ENCODE measurements at places on chromosomes 2 and 18.
A peak's percentile ranks its signal among the peaks of the same experiment; 100 is the strongest.

DNA sequence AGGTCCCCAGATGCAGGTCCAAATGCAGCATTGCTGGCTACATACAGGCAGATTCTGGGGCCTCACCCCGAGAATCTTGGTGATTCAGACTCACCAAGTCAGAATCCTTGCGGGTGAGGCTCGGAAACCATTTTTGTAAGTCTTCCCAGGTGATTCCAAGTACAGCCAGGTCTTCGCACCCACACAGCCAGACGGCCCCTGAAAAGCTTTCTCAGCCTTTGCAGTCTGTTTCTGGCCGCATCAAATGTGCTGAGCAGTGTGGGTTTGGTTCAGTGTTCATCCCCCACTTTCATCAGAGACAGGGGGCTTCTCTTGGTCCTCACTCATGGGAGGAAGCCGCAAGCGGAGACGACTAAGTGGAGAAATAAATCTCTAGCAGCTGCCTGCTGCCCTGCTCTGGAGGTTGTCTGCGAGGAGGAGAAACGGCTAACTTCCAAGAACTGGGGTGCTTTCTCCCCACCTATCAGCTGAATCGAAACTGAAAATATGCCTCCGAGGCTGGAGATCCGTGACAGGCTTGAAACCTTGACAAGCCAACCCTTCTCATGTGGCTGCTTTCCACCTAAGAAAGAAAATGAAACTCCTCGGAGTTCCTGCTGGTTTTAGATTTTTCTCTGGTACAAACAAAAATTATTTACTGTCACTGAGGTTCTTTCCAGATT lies 8.9 kb upstream of the TMEM185B start:
- DNase-seq: no peak

- DNase-seq: no peak
Observed at GRCh38 chr18:49922228-49922627, 108.9 kb upstream of the ACAA2 start.

- DNase-seq: no peak
Observed at GRCh38 chr2:158202161-158202815, 100.6 kb downstream of the UPP2 start.

GRCh38 chr2:23627236-23628009 lies 242.4 kb downstream of the KLHL29 start:
- no peak for DNase-seq

DNA sequence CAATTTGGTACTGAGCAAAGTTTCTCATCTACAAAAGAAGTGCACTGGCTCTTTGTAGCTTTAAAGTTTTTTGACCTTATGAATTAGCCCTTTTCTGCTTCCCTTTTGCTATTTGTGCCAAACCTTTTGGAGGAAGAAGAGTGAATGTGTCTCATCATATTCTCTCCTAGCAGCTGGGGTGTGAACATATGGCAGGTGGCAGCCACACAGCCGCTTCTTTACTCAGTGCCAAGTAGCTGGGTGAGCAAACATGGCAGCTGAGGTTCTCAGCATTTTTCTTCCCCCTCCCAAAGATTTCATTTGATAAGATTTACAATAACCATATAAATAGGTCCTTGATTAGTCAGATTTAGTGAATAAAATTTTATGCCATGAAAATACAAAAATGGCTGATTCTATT lies 46.7 kb upstream of the STK17B start:
- no peak for DNase-seq

- no peak for DNase-seq
Observed at GRCh38 chr2:141941210-141941714, 189.6 kb downstream of the LRP1B start.

- DNase-seq: no peak
Observed at GRCh38 chr2:42558827-42559226, 9.6 kb upstream of the MTA3 start.

DNA sequence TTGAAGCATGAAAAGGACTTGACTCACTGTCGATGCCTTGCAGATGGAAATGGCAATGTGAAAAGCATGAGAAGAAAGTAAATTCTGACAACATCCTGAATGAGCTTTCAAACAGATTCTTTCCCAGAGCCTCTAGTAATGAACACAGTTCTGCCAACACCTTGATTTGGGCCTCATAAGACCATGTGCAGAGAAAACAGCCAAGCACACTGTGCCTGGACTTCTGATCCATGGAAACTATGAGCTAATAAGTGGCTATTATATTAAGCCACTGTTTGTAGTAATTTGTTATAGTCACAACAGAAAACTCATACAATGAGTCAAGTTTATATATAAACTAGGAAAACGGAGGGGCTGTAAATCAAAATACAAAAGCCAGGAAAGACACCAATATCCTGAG lies 477.3 kb downstream of the MBD2 start:
- DNase-seq: no peak

DNA sequence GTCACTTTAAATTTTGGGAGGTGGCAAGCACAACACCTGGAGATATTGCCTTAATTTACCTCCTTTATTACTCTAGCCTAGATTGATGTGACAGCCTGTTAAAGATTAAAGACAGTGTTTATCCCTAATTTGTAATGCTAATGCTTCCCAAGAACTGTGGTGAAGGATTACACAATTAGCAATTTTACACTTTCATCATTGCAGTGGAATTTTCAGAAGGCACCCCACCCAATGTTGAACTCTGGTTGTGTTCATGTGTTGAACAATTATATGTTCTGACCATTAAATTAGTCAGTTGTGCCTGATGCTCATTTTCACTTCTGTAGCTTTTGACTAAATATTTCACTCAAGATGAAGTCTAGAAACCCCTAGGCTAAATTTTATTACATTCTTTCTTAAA lies 317.1 kb upstream of the CWC22 start:
- no peak for DNase-seq

- no peak for DNase-seq
Observed at GRCh38 chr18:74944676-74945075, 264.3 kb downstream of the PTGR3 start.

- no peak for DNase-seq
Observed at GRCh38 chr18:63292831-63293683, 26.5 kb downstream of the BCL2 start.

DNA sequence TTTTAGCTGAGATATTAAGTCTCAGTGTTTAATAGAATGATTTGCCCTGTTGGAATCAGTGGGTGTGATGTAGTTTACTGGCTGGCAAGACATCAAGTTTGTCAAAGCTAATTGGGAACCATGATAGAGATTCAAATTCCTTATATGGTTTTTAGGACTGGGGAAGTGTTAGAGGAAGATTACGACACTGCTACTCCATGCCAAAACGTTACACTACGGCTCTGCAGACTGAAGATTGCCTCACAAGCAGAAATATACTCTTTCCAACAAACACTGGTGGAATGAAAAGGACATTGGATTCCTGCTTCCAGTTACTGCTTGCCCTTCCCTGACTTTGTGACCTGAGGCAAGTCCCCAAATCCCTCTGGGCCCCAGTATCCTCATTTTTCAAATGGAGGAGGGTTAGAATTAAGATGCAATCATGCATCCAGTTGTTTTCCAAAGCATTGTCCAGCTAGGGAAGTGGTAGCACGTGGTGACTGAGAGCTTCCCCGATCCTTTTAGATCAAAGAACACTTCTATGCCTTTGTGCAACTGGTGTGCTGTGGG lies 147.6 kb downstream of the CDC42EP3 start:
- DNase-seq: no peak

- no peak for DNase-seq
Observed at GRCh38 chr2:72919414-72920317, 2.3 kb downstream of the EMX1 start.

- DNase-seq: no peak
Observed at GRCh38 chr2:241775223-241776177, 1.1 kb upstream of the GAL3ST2 start.

GRCh38 chr2:215612786-215613185 lies 176.9 kb upstream of the FN1 start:
- no peak for DNase-seq

DNA sequence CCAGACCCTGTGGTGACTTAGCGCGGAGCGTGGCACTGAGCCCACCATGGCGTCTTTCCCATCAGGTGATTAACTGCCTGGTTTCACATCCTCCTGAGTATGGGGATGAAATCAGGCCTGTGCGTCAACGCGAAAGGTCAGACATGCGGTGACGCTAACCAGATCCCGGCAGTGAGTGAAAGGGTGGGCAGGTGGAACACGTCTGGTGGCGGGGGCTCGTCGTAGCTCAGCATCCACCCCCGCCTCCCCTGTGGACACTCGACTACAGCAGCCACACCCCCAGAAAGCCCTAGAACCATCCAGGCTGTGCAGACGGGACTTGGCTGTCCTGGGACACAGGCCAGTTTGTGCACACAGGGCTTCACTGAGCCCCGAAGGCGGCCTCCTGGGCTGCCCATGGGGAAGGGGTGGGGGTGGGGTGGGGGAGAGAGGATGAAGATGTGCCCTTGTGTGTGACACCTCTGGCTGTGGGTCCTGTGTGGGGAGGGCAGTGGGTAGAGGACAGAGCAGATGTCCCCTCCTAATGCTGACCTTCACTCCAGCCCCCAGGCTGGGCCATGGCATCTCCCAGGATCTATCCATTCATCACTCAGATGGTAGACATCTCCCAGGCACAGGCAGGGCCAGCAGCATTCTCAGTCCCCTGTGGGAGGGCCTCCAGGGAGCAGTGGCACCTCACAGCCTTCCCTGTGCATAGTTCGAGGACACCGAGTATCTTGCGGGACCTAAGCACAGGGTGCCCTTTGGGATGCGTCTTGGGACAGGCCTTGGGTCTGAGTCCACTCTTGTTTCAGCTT lies 27.5 kb downstream of the RAMP1 start:
- DNase-seq: no peak

DNA sequence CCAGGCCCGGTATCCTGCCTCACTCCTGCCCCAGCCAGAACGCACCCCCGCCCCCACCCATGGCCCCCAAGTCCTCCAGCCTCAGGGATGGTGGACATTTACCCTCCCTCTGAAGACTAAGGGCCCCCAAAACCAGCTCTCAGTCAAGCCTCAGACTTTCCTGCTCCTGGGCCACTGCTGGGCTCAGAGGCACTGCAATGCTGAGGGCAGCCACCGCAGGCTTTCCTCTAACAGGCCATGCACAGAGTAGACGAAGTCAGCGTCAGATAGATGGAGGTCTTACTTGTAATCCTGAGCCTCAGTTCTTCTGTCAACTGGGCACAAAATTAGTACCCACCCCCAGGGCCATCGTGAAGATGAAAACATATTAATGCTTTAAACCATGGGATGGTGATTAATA lies 92.6 kb downstream of the TTC32 start:
- DNase-seq: no peak

GRCh38 chr2:23706613-23707078 lies 220.3 kb downstream of the ATAD2B start:
- no peak for DNase-seq

- DNase-seq: no peak
Observed at GRCh38 chr18:13178976-13179375, 39.6 kb upstream of the LDLRAD4 start.

DNA sequence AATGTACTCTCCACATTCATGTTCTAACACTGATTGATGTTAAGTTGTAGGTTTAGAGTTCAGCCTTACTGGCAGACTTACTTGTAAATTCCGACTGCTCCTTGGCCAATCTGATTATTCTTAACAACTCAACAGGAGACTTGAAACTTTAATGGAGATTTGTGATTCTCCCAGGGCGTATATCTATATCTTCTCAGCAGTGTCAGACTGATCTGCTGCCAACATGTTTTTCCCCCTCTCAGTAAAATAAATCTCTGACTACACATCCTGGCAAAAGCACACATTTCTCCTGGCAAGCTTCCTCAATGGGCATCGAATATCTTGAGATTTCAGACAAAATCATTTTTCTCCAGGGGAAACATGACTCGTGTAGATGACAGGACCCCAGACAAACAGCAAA lies 1041.2 kb downstream of the DPP10 start:
- DNase-seq: no peak

DNA sequence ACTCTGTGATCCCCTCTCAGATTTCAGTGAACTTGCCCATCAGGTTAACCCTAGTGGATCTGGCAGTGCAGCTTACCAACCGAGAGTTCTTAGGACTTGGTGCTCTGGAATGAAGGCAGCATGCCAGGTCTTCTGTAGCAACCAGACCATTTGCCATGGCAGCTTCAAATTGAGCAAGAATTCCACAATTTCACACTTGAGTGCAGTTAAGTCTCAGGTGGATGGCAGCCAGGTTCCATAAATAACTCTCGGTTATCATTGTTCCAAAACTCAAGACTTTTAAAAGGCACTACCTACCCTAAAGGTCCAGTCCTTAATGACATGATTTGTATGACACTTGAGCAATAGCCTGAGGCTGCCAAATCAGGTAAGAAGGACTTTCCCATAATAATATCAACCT lies 48.1 kb downstream of the GALNT3 start:
- DNase-seq: no peak

- DNase-seq: no peak
Observed at GRCh38 chr2:189408294-189408693, 33.0 kb upstream of the WDR75 start.

DNA sequence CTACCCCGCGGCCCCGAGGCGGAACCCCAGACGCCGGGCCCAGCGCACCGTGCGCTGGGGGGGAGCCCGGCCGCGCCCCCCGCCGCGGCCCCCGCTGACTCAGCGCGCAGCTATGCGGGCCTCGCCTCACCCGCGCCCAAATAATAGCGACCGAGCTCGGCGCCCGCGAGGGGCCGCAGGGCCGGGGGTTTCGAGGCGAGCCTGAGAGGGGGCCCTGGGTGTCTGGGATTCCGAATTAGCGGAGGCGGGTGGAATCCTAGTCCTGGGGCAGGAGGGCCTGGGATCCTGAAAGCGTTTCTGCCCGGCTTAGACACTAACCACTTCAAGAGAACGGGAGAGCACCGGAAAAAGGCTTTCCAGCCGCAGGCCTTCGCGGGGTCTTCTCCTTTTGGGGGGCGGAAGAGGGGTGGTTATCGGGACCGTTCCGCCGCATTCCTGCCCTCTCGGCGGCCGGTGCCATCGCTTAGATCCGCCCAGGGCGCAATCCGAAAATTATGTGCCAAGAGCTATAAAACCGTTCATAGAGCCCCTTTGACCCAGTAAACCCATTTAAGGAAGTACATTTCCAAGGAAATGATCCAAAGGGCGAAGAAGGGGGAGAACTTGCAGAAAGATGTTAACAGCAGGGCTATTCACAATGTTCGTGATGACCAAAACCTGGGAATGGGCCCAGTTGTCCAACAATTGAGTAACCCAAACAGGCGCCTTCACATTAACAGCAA lies 681 bp upstream of the ROCK2 start:
- peak; percentile 22 for DNase-seq

GRCh38 chr2:181243319-181243718 lies 213.9 kb upstream of the ITGA4 start:
- no peak for DNase-seq

DNA sequence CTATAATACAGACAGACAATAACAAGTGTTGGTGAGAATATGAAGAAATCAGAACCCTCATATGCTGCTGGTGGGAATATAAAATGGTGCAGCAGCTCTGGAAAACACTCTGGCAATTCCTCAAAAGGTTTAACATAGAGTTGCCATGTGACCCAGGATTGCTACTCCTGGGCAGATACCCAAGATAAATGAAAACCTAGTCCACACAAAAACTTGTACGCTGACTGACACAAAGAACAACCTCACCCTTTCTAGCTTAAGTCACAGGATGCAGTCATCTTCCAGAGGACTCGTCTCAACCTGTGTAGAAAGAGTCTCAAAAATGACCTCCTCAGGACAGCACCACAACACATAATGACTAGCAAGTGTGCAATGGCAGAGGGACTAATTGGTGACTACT lies 71.6 kb upstream of the ACAA2 start:
- no peak for DNase-seq

- DNase-seq: no peak
Observed at GRCh38 chr2:200453142-200453852, 56.6 kb downstream of the KCTD18 start.

GRCh38 chr2:120654381-120655134 lies 81.1 kb upstream of the GLI2 start:
- DNase-seq: no peak
